H4 (cell line): ENCODE measurements at places on chromosomes 5 and 9. TPM values are rescaled to one million over a fixed set of nuclear protein-coding genes. Genes with fewer than 3 reads are reported as not detected.

GRCh38 chr5:93476251-93476742 is 104.7 kb downstream of the NR2F1-AS1 start:
- DNase-seq, result no peak

The OMD gene
- 0.21 and 0.23 TPM in 2 replicates for total RNA-seq

GRCh38 chr9:134681061-134681661 is 39.6 kb downstream of the COL5A1 start:
- no peak for DNase-seq

The IL17B gene
- 0.31 TPM in 1 of 2 replicates, not detected in the other for total RNA-seq

- DNase-seq, result no peak
Measured at GRCh38 chr5:43268188-43268820, 44.9 kb downstream of the HMGCS1 start.

The LHX3 gene
- total RNA-seq, result not detected in 2 replicates

DNA sequence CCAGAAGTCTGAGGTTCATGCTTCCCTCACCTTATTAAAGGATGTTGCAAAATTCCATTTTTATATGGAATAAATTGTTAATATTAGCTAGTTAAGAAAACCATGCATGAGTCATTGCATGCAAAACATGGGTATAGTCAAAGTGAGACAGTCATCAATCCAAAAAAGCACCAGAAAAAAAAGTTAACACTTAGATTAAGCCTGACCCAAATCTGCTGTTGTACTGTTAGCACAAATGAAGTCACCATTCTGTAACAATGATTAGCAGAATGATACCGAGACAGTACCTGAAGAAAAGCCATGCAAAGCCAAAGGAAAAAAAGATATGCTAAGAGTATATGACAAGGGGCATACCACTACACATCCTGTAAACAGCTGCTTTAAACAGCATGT is 49.5 kb downstream of the PKD2L2 start:
- DNase-seq, result no peak

GRCh38 chr9:114386886-114387679 is 699 bp downstream of the AKNA start:
- no peak for DNase-seq

GRCh38 chr9:109256336-109256735 is 64.5 kb downstream of the EPB41L4B start:
- peak; percentile 66 for DNase-seq

GRCh38 chr5:143014017-143014651 is 244.0 kb downstream of the ARHGAP26 start:
- peak; percentile 43 for DNase-seq

DNA sequence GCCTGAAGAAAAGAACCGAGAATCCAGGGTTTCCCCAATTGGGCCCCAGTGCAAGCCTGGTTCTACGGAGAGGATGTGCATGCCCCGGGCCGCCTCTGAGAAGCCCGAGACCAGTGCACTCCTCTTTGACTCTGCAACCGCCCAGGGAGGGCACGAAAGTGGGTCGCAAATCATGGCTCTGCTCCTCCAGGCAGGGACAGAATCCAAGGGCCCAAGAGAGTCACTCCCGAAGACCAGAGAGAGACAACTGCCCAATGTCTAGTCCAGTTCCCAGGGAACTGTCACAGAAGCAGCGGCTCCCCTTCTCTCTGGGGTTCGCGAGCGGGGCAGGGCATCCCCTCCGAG is 107.8 kb downstream of the PSD2 start:
- DNase-seq, result no peak

- no peak for DNase-seq
Measured at GRCh38 chr9:137140151-137141012, 1.4 kb downstream of the GRIN1 start.

The IL6ST gene
- total RNA-seq, result 108 and 183 TPM in 2 replicates

DNA sequence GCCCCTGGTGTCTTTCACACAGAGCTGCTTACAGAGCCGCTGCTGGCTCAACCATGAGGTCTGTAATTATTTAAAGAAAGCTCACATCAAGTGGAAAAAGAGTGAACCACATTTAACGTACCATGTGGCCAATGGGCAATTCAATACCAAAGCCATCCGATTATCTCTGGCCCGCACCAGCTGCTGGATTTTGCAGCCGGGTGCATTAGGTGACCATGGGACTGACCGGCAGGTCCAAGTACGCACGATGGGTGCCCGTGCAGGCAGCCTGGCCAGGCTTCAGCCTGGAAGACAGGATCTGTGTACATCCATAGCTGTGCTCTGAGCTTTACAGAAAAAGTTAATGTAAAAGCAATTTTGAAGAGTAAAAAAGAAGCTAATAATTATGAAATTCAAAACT is 20.5 kb downstream of the PPARGC1B start:
- DNase-seq, result no peak

The CEP120 gene
- 12.5 and 17.0 TPM in 2 replicates for total RNA-seq

DNA sequence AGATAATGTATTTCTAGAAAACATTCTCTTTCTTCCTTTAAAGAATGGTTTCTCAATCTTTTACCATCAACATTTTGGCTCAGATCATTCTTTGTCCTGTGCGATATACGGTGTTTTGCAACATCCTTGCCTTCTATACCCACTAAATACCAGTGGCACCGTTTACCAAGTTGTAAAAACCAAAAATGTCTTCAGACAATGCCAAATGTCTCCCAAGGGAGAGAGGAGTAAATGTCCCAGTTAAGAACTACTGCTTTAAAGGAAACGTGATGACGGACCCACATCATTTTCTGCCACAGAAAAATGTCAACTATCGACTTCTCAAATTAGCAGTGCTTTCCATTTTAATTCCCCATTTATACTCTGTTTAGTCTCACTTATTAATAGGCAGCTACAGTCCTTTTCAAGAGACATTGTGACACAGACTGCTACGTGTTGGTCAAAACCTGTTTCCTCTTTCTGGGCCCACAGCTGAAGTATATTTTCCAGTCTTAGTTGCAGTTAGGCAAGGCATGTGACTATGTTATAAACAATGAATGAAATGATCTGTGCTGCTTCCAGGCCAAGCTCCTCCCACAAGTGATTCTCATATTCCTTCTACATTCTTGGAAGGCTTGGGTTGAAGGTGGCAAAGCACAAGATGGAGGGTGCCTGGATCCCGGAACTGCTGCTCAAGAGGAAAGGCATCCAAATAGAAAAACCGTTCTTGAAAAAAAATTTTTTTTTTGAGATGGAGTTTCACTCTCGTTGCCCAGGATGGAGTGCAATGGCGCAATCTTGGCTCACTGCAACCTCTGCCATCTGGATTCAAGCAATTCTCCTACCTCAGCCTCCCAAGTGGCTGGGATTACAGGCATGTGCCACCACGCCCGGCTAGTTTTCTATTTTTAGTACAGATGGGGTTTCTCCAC is 8.8 kb downstream of the PRXL2C start:
- peak; percentile 82 for DNase-seq

- no peak for DNase-seq
Measured at GRCh38 chr5:145141534-145141933, 693.6 kb downstream of the PRELID2 start.

- DNase-seq, result no peak
Measured at GRCh38 chr5:143749581-143750205, 62.3 kb upstream of the HMHB1 start.

DNA sequence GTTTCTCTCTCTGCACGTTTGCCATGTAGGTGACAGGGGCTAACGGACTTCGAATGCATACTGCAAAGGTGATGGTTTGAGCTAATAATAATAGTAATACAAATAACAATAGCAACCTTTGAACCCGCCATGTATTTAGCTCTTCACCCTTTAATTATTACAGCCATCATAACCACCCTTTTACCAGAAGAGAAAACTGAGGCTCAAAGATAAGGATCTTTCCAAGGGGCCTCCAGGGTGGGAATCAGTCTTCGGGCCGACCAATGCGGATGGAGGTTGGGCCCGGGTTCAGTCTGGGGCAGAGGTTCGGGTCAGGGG is 494 bp downstream of the CDKN2AIPNL start:
- no peak for DNase-seq

GRCh38 chr5:74136276-74136825 is 504.2 kb downstream of the ENC1 start:
- DNase-seq, result no peak
